ENCODE measurements at places on chromosomes 3 and 15.
A peak's percentile ranks its signal among the peaks of the same experiment; 100 is the strongest.

- DNase-seq = no peak
Observed at GRCh38 chr3:72295962-72296450, 511.1 kb upstream of the PROK2 start.

DNA sequence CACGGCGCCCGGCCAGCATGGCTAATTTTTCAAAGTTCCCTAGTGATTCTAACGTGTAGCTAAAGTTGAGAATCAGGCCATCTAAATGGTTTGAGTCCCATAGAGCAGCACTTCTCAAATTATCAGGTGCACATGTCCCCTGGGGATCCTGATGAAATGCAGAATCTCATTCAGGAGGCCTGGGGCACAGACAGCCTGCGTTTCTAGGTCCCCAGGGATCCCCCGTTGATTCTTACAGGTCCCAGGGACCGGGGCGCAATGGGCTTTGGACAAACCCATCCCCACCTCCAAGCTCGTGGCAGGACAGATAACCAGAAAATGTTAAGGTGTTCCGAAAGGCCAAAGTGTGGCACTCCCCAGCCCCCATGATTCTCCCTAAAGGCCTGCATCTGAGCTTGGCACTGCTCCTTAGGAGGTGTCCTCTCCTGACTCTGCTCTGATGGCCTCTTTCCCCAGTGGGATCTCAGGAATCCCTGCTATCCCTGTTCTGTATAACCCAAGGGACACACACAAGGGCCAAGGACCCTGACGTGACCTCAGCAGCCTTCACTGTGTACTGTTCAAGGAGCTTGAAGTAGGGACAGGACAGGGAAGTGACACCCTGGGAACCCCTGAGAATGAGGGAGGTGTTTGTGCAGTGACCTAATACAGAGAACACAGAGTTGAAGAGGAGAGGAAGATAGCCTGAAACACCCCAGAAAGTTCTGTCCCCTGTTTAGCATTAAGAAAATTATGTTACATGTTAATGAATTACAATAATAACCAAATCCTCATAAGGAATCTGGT is 8.0 kb downstream of the LRRK1 start:
- DNase-seq = no peak

GRCh38 chr3:186783058-186783730 is at the start of gene EIF4A2:
TSS of gene EIF4A2 (plus strand) at chr3:186783577. CDS start at chr3:186783611, 34 bp downstream.
- peak; percentile 88 for DNase-seq

DNA sequence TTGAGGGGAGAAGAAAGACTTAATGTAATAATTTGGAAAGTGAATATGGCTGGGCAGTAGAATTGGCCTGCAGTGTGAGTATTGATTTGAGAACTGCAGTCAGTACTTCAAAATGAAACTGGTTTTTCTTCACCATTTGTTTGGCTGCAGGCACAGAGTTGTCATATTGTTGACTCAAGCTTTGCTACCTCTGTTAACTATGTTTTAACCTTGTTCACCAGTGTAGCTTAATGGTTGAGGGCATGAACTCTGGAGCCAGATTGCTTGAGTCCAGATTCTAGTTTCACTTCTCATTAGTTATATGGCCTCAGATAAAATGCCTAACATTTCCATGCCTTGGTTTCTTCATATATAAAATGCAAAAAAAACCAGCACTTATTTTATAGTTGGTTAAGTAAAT is 64.1 kb downstream of the CFAP44 start:
- no peak for DNase-seq

GRCh38 chr3:195802261-195802701 is 9.4 kb downstream of the MUC4 start:
- no peak for DNase-seq

DNA sequence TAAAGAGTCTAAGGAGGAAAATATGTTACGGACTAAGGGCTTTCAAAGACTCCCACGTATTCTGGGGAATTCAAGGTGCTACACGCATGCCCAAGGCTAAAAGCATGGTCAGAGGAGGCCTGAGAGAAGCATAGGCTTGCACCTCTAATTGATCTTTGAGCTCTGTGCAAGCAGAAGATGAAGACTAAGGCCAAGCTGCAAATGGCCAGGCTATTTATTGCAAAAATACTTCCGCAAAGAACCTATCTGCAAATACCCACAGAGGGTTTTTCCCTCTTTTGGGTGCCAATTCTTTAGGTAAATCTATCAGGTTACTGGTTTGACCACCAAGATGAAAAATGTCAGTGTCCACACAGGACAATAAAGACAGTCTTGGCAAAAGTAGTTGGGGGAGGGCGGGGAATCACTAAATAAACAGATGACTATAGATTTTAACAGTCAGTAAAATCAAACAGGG is 119.5 kb downstream of the STAG1 start:
- no peak for DNase-seq

DNA sequence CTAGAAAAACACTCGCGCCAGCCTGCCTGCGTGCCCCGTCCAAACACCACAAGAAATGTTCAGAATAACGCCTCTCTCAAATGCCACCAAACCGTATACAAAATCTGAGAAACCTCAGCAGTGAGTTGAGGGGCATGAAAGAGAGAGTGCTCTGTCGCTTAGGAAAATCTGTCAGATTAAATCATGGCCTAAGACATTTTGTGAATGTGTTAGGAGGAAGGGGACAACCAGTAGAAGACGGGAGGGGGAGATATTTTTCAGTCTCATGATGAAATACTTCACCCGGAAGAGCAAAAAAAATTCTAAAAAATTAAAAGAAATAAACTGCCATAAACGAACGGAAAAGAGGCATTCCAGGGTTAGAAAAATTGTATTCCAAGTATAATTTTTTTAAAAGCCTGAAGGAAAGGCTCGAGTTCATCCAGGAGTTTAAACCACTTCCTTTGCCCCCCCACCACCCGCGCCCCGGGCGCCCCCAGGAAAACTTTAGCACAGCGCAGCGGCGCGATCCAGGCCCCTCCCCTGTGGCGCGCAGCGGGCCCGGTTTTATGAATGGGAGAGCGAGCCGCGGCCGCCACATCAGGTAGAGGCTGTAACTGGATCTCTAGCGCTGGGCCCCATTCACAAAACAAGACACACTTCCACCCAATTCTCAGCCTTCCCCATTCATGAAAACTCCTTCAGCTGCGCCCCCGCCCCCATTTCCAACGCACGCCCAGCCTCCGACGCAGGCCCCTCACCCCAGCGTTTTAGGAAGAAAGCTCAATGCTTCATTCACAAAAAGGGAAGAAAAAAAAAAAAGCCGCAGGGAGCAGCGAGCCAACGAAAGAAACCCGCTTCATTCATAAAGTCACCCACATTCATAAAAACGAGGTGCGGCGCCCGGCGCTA is 1.4 kb downstream of the ETV5 start:
- DNase-seq = peak; percentile 86

DNA sequence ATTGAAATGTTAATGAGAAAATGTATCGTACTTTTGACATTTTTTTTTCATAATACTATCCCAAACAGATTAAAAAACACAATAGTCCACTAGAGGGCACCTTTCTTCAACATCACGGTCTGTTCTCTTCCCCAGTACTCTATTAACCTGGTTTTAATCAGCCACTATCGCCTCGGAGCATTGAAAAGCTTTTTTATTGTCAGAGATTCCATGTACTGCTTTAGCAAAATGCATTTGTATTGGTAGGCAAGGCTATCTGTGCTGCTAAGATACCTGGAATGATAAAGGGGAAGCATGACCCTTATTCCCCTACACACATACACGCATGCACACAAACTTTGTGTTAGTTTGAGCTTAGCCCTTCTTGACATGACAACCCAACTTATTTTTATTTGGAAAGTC is 160.1 kb upstream of the IL12A start:
- DNase-seq = peak; percentile 69

DNA sequence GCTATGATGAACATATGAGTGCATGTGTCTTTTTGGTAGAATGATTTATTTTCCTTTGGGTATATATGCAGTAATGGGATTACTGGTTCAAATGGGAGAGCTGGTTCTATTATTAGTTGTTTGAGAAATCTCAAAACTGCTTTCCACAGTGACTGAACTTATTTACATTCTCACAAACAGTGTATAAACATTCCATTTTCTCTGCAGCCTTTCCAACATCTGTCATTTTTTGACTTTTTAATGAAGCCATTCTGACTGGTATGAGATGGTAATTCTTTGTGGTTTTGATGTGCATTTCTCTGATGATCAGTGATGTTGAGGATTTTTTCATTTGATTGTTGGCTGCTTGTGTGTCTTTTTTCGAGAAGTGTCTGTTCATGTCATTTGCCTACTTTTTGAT is 1124.2 kb downstream of the NAALADL2 start:
- peak; percentile 34 for DNase-seq

DNA sequence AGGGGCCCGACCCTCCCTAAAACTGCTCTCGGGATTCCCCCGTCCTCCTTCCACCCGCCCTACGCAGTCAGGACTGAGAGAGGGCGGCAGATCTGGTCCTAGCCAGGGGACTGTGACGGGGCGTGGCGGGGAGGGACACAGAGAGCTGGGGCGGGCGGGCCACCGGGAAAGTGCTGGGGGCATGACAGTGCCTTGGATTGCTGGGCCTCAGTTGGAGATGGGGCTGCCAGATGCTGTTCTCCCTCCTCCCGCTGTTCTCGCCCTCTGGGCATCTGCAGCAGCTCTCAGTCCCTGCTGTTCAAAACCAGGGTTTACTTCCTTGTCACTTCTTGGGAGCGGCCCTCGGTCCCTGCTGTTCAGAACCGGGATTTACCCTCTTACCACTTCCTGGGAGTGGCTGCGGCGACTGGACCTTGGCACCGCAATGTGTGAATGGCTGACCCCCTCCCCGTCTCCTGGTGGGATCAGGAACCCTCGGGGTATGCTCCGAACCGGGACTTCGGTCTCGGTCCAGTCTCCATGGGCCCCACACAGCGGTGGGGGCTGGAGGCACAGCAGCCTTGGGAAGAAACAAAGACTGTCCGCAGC is 1.8 kb upstream of the RPP25 start:
- peak; percentile 9 for DNase-seq

DNA sequence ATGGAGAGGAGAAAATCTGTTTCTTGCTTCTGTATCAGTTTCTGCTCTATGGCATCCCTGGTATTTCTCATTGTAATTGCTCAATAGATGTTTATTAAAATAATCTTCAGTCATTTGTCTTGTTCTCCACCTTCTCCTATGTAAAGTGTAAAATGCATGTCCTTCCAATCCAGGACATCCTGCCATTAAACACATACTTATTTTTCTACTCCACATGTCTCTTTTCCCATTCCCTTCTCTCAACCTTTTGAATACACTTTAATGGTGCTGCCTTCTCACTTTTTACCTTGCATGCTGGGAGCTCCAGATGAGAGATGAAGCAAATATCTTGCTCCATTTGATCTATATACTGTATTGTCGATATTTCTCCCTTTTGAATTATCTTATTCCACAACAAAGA is 49.7 kb downstream of the TUSC7 start:
- DNase-seq = no peak

DNA sequence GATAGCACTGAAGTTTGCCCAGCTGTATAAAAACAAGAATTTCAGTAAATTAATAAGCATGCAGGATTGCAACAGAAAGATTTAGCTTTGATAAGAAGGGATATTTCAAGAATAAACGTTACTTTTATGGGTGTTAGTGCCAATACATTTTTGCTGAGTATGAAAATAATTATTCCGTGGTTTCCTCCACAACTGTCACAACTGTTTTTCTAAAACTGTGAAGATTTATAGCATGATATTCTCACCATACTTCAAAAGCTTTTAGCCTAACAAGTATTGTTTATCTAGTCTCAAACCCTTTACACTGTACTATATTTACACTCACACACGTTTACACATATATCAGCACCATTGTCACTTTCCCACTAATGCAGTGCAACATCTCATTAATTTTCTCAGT is 200.5 kb downstream of the TPRG1 start:
- DNase-seq = no peak

DNA sequence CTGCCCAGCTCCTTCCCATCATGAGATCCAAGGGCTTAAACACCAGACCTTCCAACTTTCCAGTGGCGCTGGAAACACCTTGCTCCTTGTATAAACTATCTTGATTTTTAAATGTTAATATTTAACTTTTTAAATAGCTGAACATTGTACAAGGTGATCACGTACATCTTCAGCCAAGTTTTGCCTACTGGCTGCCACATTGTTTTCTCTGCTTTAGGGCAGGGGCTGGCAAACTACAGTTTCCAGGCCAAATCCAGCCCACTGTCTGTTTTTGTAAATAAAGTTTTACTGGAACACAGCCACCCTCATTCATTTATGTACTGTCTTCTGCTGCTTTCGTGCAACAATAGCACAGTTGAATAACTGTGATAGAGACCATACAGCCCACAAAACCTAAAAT is 27.6 kb upstream of the FOXP1 start:
- no peak for DNase-seq

GRCh38 chr15:39622660-39623516 is 42.0 kb downstream of the THBS1 start:
- no peak for DNase-seq

- DNase-seq = no peak
Observed at GRCh38 chr3:151750181-151750580, 16.5 kb downstream of the AADACL2 start.

- no peak for DNase-seq
Observed at GRCh38 chr3:150928234-150928633, 23.0 kb upstream of the MINDY4B start.

DNA sequence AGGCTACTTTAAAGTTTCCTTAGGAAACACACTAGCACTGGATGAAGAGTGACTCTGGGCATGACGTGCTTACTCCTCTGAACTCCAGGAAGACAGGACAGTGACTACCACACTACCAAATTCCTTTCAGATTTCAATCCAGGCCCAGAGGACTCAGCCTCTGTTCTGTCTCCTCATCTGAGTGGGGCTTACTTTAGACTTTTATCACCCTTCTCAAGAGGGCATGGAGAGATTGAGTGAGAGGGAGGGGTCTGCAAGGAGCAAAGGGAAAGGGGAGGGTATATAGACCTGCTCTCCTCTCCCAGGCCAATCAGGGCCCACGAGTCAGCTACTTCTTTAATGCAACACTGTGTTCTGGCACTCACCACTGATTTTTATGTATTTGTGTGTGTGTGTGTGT is 29.4 kb upstream of the RSL24D1 start:
- DNase-seq = no peak

DNA sequence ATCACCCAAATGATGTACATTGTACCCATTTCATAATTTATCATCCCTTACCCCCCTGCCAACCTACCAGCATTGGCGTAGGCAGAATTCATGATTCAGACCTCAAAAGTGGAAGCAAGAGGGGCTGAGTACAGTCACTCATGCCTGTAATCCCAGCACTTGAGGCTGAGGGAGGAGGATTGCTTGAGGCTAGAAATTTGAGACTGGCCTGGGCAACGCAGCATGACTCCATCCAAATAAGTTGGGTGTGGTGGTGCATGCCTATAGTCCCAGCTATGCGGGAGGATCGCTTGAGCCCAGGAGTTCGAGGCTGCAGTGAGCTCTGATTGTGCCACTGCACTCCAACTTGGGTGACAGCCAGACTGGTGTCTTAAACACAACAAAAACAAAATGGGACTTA is 10.4 kb downstream of the TTC14 start:
- no peak for DNase-seq

GRCh38 chr3:171439996-171440395 is 20.2 kb downstream of the TNIK start:
- DNase-seq = no peak

DNA sequence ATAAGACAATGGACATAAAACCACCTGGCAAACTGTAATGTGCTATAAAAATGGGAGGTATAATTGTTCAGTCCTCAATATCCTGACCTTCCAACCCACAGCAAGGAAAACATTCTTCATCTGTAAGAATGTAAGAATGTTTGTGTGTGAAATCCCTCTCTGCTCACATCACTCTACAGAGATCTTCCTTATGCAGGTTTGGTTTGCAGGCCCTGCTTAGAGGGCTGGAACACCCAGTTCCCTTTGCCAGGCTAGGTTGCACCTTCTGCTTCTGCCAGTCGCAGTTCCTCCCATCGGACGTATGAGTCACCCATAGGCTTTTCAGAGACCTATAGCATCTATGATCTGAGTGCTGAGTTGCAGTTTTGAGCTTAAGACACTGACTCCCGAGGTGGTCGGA is 24.1 kb upstream of the MINAR1 start:
- no peak for DNase-seq

GRCh38 chr3:81585056-81585455 is 176.4 kb downstream of the GBE1 start:
- DNase-seq = no peak
